T-helper 2 cell treated with Interferon-gamma antibody and Interleukin-4, amounts not matched to agents 5 μg/mL and 100 μg/mL, for 36 hours (primary cell): ENCODE measurements at places on chromosomes 3 and 15.
A peak's percentile ranks its signal among the peaks of the same experiment; 100 is the strongest.

GRCh38 chr3:111924283-111924682 is 54.5 kb upstream of the ABHD10 start:
- DNase-seq = no peak

DNA sequence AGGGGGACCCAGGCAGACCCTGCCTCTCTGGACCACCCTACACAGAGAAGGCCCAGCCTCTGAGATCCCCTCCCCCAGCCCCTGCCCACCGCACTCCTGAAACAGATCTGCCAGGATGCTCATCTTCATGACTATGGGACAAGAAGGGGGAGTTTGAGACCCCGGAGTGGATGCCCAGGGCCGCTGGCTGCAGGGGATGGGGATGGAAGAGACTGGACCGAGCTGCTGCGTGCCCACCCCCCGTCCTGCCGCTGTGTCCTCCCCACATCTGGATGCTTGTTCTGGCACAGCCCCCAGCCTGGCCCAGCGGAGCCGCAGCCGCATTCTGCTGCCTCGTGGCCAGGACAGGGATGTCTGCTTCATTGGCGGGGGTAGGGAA is 30.3 kb upstream of the SEMA3F start:
- no peak for DNase-seq

DNA sequence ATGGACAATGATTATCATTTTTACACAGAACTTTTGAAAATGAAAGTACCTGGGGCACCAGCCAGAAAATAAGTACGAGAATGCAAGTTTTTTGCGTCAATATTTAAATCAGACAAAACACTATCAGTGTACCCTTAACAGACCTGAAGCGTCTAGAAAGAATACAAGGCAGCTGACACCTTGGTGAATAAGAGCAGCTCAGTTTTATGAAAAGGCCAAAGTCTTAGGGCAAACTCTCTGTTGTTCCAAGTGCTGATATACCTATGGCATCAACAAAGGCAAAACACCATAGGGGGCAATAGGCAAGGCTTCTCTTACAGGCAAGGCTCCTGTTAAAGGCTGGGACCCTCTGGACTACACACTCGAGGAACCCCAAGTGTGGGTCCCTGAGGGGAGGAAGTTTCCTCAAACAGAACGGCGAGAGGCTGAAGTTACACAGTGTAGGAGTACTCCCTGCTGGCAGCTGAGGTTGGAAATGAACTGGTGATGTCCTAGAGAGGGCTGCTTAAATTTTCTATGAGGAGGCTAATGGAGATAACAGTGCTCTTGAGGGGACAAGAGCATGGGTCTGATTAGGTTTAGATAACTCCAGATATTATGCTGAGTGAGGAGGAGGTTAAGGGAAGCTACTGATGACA is 291.0 kb downstream of the TIGIT start:
- no peak for DNase-seq

GRCh38 chr3:140529096-140529495 is 148.8 kb upstream of the TRIM42 start:
- no peak for DNase-seq

- no peak for DNase-seq
Observed at GRCh38 chr3:186694288-186695032, 22.7 kb upstream of the KNG1 start.

- no peak for DNase-seq
Observed at GRCh38 chr3:188817103-188817934, 354.5 kb upstream of the TPRG1 start.

GRCh38 chr3:65883613-65884012 is 155.1 kb downstream of the MAGI1 start:
- DNase-seq = no peak

DNA sequence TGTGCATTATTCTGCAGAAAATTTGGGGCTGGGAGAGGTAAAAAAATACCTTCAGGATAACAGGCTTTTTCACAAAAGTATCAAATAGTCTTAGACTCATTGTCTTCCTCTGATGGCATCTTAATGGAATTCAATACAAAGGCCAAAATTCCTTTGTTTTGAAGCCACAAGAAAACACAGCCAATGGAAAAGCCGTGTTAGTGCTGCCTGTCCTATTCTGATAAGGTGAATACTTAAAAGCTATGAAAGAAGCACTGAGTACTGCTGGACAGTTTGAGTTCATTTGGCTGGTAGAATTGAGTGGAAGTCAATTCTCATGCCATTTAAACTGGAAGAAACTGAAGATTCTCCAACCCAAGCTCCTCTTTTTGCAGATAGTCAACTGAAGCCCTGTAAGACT is 395.3 kb upstream of the TPRG1 start:
- DNase-seq = no peak

DNA sequence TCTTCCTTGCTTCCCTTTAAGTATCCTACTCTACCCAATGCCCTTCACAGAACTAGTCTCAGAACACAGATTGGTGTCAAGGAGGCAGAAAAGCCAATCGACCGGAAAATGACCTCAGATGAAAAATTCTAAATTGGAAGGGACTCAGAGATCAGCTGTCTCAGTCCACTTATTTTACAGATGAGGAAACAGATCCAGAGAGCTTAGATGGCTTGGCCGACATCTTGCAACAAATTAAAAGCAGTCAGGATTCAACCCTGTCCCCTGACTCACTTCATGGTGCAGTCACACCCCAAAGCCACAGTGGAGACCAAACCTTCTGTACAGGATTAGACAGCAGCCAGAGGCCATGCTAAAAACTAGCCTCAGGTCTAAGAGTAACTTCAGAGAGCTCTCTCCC is 169.3 kb upstream of the BHLHE40 start:
- DNase-seq = no peak

DNA sequence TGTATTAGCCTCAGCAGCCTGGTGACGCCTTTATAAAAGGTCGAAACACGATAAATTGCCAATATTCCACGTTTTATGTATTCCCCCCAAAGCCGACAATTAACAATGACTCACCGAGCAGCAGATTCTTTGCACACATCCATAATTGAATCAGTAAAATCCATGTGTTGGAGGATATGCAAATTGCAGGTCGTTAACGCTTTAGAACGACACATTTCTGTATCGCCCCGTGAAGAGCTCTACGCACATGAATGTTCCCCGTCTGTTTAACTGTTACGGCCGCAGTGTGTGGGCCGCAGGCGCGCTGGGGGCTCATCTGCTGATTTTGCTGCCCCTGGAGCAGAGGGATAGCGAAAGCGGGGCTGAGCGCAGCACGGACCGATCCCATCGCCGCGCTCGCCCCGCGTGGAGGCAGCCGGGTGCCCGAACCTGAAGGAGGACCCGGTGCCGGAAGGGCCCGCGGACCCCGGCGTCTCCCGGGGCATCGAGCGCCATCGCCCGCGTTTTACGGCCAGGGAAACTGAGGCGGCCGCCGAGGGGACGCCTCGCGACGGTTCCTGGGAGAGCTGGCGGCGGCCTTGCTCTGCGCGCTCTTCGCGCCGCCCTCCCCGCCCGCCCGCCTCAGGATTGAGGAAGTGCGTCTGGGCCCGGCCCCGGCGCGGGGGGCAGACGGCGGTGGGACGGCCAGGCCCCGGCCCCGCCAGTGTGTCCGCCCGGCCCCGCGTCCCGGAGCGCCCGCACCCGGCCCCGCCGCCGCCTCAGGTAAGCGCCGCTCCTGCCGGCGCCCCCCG is at the start of gene LRRK1:
Gene LRRK1 (plus strand): TSS at position 668 of the 791 bp plus-strand sequence. CDS start 5,276 bp downstream, outside the sequence.
- DNase-seq = peak; percentile 13

- DNase-seq = no peak
Observed at GRCh38 chr15:83947156-83947555, 288.4 kb upstream of the GOLGA6L4 start.

- DNase-seq = no peak
Observed at GRCh38 chr15:29312387-29312786, 42.8 kb upstream of the NSMCE3 start.

GRCh38 chr3:195893044-195893395 is 15.3 kb downstream of the TNK2 start:
- DNase-seq = no peak

- no peak for DNase-seq
Observed at GRCh38 chr3:37858742-37859141, 2.9 kb upstream of the CTDSPL start.

DNA sequence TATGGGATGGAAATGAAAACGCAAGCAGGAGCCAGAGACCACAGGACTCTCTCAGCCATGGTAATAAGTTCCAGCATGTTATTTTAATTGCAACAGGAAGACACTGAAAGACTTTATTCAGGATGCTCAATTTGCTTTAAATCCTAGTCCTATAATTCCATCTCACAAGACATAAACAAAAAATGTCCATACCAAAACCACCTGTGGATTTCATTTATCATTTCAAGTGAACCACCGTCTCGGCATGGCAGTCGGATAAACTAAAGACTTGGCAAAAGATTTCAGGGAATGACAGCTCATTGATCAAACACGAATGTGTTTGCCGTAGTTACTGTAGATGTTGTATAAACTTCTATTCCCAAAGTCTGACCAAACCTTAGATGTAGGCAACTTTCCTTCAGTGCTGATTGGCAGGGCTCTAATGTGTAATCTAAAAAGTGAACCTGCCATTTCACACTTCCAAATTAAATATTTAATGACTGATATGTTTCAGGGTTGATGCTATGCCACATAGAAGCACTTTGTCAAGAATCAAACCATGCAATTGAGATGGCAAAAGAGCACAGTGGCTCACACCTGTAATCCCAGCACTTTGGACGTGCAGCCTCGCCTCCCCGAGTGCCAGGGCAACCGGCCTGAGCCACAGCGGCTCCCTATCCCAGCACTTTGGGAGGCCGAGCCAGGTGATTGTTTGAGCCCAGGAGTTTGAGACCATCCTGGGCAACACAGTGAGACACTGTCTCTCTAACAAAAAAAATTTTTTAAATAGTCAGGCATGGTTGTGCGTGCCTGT is 331.7 kb downstream of the MAGI1 start:
- DNase-seq = no peak

GRCh38 chr15:84685304-84685703 is 27.3 kb upstream of the NMB start:
- DNase-seq = no peak

DNA sequence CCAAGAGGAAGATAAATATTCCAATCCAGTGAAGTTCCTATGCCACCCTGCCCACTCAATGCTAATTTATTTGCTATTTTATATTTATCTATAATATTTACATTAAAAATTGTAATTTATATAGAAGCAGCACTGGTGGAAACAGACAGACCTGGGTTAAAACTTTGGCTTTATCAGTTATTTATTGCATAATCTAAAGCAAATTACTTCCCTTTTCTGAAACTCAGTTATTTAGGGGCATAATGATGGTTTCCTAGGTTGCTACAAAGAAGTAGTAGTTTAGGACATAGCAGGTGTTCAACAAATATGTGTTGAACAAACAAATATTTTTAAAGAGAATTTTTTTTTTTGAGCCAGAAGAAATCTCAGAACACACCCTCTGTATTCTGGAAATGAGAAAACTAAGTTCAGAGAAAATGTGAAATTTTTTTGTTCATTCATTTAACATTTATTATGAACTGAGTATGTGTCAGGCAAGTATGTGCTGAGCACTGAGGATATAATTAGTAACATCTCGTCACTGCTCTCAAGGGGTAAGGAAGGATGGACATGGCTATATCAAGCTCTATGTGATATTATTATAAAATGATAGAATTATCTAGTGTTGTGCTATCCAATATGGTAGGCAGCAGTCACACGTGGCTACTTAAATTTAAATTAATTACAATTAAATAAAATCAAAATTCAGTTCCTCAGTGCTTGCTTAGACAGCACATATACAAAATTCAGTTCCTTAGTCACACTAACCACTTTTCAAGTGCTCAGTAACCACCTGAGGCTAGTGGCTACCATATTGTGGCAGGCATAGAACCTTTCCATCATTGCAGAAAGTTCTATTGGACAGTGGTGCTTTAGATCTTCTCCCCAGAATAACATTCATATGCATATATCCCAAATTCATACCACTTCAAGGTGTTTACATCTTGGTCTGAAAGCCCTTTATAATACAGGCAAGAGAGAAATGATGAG is 7.0 kb upstream of the UBE2Q2 start:
- DNase-seq = no peak

GRCh38 chr3:127747066-127747465 is 74.3 kb downstream of the ABTB1 start:
- no peak for DNase-seq

DNA sequence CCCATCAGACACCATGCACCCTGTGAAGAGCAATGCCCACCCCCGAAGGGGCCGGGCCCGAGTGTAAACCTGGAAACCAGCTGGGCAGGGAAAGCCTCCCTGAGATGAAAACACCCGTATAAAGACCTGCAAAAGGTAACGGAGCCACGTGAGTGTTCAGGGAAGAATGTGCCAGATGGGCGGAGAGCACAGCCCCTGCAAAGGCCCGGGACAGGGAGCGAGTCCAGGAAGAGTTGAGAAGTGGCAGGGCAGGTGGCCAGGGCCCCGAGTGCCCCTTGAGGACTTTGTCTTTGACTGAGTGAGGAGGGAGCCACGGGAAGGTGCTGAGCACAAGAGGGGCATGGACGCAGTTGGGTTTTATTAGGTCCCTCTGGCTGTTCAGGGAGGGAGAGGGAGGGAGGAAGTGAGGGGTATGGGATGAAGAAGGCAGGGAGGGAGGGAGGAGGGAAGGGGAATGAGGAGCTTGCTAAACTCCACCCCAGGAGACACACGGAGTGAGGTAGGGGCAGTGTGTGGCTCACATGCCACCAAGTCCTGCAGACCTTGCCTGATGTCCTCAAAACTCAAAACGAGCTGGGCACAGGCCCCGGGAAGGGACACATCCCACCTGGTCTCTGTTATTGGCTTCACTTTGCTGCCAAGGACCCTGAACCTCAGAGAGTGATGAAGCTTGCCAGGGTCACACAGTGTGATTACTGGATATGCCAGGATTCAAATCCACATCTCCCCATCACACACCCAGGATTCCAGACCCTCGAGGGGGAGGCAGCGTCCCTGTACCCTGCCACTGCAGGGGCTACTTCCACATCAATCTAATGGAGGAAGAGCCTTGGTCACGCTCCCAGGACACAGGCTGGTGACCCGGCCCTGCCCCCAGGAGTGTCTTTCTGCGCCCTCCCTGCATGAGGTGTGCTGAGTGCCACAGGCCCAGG is 49.1 kb upstream of the IQSEC1 start:
- DNase-seq = no peak

DNA sequence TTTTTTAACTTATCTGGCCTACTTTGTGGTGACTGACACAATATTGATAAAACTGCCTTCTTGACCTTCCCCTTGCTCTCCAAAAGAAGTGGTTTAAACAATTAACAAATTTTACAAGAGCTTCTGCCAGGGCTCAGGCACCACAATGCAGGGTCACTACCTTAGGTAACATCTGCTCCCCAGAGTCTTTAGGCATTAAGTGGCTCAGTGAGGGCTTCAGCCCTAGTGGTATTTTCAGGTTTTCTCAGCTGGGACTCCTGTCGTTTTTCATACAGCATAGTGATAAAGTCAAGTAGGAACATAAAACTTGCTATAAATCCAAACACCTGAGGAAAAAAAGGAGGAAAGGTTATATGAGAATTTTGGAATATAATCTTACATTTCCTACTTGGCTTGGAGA is 18.9 kb downstream of the CMTM6 start:
- no peak for DNase-seq

- peak; percentile 15 for DNase-seq
Observed at GRCh38 chr3:156535162-156535627, 19.7 kb downstream of the SSR3 start.

DNA sequence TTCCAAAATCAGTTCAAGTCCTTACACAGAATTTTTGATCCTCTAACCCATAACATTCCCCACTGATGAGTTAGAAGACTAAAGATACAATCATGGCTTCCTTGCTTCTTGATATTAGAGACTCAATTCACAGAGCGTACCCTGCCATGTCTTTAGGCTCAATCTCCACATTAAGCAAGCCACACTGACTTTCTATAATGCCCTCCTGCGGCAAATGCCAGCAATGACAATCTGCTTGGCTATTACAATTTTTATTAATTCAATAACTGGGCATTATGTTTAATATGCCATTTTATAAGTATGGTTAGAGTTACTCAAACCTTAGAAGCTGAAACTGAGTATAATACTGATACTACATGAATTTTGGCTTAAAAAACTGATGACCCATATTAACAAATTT is 479.7 kb upstream of the NR2F2 start:
- DNase-seq = no peak
